ENCODE measurements at places on chromosomes 6 and 20. TPM values are rescaled to one million over a fixed set of nuclear protein-coding genes. Genes with fewer than 3 reads are reported as not detected.

CD24 gene
- 1.8 TPM for total RNA-seq

FAM83D gene
- 0.40 TPM for total RNA-seq

BMP7 gene
- total RNA-seq, result not detected

GRM1 gene
- total RNA-seq, result not detected

SMPDL3A gene
- 38.4 TPM for total RNA-seq

DIDO1 gene
- total RNA-seq, result 27.8 TPM

CLPSL2 gene
- not detected for total RNA-seq

ADGRF4 gene
- total RNA-seq, result not detected

ZSCAN23 gene
- not detected for total RNA-seq

MYL9 gene
- total RNA-seq, result 24.4 TPM

LPA gene
- not detected for total RNA-seq
